ENCODE measurements at places on chromosomes 1 and 21.

DNA sequence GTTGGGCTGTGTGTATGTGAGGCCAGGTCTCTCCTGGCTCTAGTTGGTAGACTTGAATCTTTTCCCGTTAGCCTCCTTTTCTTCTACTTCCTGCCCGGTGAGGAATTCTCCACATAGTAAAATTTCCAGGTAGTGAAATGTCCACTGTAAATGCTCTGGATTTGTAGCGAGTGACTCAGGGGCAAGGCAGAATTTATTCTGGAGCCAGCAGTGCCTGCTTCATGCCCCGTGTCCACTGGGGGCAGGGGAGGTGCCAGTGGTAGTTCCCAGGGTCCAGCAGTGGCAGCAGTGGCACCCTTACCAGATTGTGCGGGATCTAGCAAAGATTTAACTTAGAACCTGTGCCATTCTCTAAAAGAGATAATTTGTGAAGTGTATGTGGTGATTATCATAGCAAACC lies 74.5 kb upstream of the USP24 start:
- no peak for DNase-seq

- DNase-seq, result no peak
These were observed 177.8 kb downstream of the PSMG1 start for GRCh38 chr21:39005502-39005787.

- DNase-seq, result no peak
These were observed 300.0 kb upstream of the VAMP3 start for GRCh38 chr1:7470904-7471638.

DNA sequence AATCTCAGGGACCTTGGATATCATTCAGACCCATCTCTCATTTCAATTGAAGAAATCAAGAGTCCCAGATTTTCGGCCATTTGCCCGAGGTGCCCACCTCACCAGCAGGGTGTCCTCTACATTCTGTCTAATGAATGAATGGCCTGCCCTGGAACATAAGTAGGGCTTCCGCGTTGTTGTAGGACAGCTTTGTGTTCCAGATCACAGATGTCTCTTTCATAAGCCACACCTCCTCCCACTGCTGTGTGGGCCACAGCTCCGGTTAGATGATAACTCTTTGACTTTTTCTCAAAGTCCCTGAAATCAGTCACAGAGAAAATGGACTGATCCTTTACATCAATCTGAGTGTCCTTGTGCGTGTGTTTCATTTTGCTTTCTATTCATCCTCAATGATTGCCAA lies 144.4 kb downstream of the RGS7 start:
- no peak for DNase-seq

GRCh38 chr1:197776351-197777105 lies 1.2 kb upstream of the DENND1B start:
- DNase-seq, result no peak

DNA sequence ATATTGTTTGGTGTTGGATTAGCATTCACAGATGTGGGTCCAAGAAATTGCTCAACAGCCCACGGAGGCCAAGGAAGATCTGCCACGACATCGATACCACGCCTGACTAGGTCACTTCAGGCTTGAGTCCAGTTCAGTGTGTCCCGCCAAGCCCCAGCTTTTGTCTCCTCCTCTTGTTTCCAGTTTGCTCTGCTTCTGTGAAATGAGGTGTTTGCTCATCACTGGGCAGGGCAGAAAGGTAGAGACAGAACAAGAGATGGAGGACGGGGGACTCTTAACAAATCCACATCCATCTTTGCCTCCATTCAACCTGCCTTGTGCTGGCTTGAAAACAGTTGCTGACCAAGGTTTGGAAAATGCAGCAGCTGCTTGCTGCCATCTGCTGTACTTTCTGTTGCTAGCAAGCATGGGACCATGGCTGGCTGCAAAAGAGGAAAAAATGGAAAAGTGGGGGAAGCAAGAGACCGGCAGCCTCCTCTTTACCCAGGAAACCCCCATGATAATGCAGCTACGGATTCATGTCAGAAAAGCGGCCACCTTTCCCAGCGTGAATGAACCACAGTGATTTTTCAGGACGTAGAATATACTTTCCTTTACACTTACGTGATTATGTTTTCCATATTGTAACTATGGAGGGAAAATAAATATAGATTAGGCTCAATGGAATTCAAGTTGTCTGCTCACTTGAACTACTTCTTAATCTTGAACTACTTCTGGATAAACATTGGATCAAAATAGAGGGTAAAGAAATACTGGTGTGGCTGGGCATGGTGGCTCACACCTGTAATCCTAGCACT lies 80.2 kb upstream of the GREM2 start:
- DNase-seq, result no peak

GRCh38 chr1:97745912-97746311 lies 174.9 kb downstream of the DPYD start:
- DNase-seq, result no peak

GRCh38 chr1:178847396-178847849 lies 23.5 kb downstream of the ANGPTL1 start:
- DNase-seq, result no peak

- no peak for DNase-seq
These were observed 32.2 kb upstream of the RPTN start for GRCh38 chr1:152191260-152191659.

DNA sequence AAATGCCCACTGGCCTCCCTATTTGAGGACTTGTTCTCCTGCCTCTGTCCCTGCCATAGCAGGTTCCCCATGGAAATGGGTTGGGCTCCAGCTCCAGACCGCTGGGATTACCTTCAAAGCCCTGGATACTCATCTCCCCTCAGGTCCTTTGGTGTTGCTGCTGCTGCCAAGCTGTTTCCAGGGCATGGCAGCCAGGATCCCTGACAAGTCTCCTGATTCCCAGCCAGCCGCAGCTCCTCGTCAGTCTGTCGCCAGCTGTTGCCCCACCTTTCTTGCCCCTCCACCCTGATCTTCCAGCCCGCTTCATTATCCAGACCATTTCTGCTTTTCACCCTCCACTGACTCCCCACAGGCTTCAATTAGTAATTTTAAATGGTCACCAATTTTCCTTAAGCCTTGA lies 68.3 kb upstream of the KCND3 start:
- DNase-seq, result no peak

DNA sequence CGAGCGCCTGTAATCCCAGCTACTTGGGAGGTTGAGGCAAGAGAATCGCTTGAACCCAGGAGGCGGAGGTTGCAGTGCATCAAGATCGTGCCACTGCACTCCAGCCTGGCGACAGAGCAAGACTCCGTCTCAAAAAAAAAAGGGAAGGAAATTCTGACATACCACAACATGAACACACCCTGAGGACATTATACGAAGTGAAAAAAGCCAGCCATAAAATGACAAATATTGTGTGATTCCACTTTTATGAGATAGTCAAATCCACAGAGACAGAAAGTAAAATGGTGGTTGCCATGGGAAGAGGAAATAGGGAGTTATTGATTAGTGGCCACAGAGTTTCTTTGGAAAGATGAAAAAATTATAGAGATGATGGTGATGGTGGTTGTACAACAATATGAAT lies 41.7 kb downstream of the EVI5 start:
- no peak for DNase-seq
